NCI-H1436 treated with DMSO at 0.1 percent for 48 hours (cell line): ENCODE measurements at places on chromosomes 3 and 15.
A peak's percentile ranks its signal among the peaks of the same experiment; 100 is the strongest.

DNA sequence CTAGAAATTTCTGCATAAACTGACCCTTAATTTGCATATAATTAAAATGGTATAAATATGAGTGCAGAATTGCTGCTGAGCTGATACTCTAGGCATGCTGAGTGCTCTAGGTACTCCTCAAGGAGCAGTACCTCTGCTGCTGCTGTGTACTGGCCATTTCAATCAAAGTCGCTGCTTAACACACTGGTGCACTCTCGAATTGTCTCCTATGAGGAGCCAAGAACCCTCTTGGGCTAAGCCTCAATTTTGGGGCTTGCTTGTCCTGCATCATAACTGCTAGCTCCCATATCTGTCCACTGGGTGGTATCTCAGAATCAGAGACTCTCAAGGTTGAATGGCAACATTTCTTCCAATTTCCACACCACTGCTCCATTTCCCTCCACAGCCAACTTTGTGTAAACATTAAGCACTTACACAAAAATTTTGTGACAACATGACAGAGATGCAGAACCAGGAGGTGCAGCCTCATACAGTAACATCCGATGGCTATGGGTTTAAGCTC, 82.5 kb downstream of the XXYLT1 start:
- no peak for DNase-seq

DNA sequence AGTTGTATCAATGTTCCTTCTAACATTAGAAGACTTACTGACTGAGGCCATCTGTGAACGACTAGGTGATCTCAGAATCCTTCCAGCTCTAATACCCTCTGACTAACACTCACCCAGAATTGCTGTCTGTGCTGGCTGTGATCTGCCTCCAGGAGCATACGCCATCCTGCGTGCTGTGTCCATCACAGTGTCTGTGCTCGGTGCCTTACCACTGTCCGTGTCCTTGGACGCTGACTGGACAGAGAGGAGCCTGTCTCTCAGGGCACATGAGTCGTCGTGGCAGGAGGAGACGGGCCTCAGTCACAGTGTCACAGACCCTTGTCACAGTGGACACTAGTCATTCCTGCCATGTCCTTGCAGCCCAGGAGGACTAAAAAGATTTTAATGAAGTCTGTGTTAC, 83.1 kb downstream of the LMLN start:
- no peak for DNase-seq

DNA sequence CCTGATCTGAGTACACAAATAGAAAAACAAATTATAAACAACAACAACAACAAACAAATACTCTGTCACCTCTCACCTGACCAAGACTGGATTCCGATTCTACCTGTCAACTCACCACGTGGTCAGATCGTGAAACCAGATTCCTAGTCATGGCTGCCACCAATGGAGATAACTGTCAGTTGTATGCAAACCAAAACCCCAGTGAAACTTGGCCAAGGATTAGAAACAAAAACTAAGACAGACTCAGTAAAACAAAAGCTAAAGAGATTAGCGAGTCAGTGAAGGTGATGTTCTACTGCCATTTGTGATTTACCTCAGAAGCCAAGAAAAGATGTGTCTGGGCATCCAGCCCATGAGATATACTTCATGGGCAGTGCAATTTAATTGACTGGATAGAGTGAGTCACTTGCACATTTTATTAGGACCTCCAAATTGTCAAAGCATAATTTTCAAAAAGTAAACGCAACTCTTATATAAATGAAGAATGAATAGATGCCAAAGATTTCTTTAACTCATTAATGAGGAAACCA, 31.1 kb downstream of the PHLDB2 start:
- no peak for DNase-seq

- DNase-seq, result peak; percentile 22
Observed at GRCh38 chr15:52709187-52709981, 30.2 kb upstream of the ATOSA start.

GRCh38 chr3:131847966-131848510, 186.8 kb downstream of the CPNE4 start:
- DNase-seq, result no peak

- DNase-seq, result no peak
Observed at GRCh38 chr3:42829628-42830436, 20.6 kb downstream of the ACKR2 start.

- peak; percentile 76 for DNase-seq
Observed at GRCh38 chr3:117688583-117688982, 979.0 kb downstream of the TUSC7 start.

- no peak for DNase-seq
Observed at GRCh38 chr3:31836131-31837075, 144.7 kb downstream of the OSBPL10 start.

DNA sequence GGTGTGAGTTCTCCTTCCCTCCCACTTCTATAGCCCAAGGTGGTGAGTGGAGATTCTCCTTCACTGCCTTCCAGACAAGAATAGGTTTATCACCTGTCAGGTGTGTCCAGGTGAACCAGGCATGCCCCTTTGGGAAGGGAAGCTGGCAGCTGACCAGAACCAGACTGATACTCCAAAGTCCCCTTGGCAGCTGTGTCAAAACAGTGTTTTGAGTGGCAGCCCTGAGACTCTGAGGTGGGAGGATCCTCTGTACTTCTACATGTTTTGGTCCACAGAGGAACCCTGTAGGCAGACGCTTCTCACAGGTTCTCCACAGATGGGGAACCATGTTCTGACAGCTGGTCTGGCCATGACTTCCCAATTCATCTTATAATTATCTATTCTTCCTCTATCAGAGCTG, 30.1 kb downstream of the ISL2 start:
- no peak for DNase-seq

DNA sequence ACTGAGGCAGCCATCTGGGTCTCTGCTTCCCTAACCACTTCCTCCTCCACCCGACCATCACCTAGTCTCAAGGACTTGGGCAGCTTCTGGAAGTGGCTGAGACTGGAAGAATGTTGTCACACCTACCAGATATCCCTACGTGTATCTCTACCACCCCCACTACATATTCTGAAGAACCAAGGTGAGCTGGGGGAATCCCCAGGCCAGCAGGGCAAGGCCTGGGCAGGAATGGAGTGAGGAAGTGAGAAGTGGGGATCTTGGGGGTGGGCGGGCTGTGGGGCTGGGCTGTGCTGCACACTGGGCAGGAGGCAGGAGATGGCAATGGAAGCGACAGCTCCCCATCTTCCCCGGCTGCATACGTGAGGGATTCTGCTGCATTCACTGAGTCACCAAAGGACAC, 17.5 kb upstream of the ALDH1A3 start:
- DNase-seq, result no peak

- no peak for DNase-seq
Observed at GRCh38 chr3:61828184-61828874, 267.0 kb downstream of the PTPRG start.

GRCh38 chr3:192850451-192850981, 67.1 kb downstream of the MB21D2 start:
- no peak for DNase-seq

GRCh38 chr15:83431521-83431920, 15.6 kb upstream of the SH3GL3 start:
- no peak for DNase-seq

DNA sequence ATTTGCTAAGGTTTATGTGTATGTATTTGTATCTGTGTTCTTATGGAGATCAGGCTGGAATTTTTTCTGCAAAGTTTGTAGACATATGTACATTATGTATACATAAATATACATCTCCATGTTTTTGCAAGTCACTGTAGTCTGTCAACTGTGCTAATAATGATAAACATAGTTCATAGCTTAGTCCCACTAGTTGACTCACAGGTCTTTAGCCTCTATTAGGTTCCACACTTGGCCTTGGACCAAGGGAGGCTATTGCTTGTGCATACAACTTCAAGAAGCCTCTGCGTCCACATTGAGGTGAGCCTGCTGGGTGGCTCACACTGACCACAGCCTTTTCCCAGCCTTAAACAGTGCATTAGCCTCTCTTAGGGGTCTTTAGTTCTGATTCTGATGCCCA, 243.8 kb upstream of the PEX5L start:
- no peak for DNase-seq

DNA sequence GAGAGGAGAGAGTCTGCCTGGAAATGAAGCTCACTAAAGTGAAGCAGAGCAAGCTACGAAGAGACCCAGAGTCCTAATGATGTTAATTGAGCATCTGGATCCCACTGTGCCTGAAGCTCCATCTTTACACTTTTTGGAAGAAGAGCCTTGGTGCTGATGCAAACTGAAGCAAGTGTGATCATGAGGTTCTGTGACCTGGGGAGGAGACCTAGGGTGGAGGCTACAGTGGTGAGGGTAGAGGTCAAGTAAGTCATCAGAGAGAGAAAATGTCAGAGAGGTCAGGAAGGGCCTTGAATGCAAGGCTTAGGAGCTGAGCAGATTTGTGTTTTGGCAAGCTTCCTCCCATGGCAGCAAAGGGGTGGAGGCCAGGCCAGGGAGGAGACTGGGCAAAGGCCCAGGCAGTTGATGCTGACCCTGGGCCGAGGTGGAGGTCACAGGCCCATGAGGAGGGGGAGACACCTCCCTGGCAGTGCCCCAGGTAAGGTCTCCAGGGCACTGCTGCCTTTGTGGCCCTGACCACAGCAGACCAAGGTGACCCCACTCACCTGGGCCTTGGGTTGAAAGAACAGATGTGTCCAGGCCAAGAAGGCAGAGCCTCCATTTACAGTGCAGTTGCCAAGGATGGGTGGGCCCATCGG, 1.6 kb downstream of the GRIP2 start:
- DNase-seq, result no peak
